ENCODE measurements at places on chromosomes 12 and 14.

DNA sequence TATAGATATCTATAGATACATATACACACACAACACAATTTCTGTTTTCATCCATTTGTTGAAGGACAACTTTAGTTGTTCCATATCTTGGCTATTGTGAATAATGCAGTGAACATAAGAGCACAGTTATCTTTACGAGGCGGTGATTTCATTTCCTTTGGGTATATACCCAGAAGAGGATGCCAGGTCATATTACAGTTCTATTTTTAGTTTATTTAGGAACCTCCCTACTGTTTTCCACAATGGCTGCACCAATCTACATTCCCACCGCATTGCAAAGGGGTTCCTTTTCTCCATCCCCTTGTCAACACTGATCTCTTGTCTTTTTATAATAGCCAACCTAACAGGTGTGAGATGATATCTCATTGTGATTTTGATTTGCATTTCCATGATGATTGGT, 143.4 kb upstream of the ARHGAP5 start:
- DNase-seq: no peak

- peak; percentile 44 for DNase-seq
Observed at GRCh38 chr14:89445273-89445973, 28.4 kb upstream of the FOXN3 start.

DNA sequence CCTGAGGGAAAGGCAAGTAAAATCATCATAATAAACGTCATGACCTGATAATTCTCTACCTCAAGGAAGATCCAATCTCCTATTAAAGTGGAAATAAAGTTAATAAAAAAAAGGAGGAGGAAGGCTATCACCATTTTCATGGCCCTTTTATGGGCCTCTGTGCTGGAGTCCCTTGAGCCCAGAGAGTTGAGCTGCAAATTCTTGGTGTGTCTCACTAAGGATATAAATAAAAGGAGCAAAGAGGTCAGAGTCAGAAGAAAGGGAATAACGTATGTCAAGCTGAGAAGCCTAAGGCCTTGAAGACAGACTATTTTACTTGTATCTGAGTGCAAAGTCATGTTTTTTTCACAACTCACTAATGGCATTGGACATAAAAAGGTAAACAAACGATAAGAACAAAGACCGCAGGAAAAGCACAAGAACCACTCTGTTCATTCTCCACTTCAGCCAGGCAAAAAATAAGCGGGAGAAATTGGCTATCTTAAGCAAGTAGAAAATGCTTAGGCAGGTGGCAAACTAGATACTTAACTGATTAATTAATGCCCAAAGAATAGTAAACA, 12.0 kb upstream of the SMIM10L1 start:
- DNase-seq: no peak

- no peak for DNase-seq
Observed at GRCh38 chr12:96033549-96034389, 1.6 kb downstream of the LTA4H start.

DNA sequence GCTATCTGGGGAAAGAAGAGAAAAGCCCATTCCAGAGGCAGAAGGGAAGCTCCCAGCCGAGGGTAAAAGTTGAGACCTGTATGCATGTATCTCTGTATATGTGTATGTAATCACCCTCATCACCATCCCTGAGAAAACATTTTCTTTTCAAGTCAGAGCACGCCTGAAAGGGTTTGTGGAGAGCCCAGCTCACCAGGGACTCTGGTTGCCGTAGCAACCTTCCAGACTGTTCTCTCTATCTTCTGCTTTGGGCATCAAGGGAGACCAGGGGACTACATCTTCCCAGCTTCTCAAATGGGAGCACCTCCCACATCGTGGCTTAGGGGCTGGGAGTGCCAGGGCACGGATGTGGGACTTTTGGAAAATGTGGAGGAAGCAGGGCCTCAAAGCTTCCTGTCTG, 93.5 kb downstream of the GALNT8 start:
- no peak for DNase-seq

- DNase-seq: no peak
Observed at GRCh38 chr12:109642506-109643132, 69.0 kb downstream of the MVK start.

GRCh38 chr14:56119201-56119981, 1.2 kb downstream of the PELI2 start:
- no peak for DNase-seq

DNA sequence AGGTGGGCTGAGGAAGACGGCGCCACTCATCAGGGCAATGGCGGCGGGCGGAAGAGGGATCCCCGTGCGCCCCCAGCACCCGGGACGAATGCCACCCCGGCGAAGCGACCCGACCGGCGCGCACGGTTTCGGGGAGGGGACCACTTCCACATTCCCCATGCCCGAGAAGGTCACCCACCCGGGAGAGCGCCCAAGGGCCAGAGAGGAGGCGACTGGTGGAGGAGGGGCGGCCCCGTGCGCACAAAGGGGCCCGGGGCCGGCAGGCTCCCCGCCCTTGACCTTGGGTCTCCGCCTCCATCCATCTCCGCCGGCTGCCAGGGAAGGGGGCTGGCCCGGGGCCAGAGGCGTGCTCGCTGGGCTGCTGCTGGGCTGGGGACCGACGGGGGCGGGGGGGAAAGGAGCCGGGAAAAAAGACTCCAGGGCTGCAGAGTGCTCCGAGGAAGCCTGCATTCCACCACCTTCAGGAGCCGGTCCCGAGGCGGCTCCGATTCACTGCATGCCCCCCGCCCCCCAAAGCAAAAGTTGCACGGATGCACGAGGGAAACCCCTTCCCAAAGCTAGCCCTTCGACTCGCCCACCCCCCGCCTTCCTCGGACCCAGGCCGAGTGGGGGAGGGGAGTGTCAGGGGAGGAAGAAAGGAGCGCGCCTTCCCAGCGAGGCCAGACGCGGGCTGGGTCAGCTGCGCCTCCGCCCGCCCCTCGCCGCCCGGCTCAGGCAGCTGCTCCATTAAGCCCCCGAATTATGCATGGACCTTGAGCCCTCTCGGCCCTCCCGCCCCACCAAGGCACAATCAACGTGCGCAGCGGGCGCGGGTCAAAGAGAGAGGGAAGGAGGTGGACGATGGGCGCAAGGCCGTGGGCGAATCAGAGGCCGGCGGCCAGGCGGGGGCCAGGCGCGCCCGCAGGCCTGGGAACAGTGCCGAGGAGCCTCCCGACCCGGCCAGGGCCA, 26.2 kb downstream of the BCL11B start:
- no peak for DNase-seq

GRCh38 chr12:85996280-85996679, 122.2 kb downstream of the NTS start:
- DNase-seq: no peak

DNA sequence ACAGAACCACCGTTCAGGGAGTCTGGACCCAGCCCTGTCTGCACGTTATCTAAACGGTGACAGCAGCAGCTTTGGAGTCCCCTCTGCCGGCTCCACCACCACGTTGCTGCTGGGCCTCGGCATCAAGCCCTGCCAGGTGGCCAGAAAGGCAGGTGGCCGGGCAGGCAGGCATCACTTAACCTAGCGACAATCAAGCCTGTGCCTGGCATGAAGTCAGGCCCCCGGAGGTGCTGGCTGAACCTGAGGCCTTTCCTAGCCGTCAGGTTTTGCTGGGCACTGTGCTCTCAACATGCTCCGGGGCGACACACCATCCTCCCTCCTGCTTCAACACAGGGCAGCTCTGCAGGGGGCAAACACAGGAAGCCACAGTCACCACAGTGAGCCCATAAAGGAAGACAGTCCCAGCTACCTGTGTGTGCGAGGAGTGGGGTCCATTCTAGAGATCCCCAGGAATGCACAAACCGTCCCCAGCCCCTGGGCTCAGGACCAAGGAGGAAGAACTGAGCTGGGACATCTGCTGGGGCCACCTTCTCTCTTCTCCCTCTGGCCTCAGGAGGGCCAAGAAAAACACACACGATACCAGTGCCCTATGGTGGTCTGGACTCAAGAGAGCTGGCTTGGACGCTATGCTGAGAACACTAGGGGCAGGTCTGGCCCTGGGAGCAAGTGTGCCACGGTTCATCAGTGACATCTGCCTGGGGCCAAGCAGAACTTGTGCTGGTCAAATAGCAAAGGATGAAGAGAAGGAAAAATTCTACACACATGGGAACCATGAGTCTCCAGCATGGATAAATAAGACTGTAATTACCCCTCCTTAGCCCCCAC, 44.7 kb downstream of the CCDC88C start:
- no peak for DNase-seq

DNA sequence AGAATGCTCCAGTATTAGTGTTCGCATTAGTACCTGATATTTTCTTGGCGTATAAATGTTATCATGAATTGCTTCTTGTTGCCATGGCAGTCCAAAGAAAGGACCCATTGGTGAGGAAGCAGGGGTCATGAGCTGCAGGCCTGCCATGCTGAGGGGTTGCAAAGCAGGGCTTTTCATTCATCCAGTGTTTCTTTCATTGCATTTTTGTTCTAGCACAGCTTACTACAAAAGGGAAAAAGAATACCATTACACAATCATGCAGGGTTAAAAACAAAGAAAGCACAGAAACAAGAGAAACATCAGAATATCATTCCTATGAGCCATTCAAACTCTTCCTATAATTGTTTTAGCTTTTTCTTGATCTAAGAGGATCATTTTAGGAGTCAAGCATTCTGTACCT, 24.0 kb downstream of the DICER1 start:
- DNase-seq: no peak

DNA sequence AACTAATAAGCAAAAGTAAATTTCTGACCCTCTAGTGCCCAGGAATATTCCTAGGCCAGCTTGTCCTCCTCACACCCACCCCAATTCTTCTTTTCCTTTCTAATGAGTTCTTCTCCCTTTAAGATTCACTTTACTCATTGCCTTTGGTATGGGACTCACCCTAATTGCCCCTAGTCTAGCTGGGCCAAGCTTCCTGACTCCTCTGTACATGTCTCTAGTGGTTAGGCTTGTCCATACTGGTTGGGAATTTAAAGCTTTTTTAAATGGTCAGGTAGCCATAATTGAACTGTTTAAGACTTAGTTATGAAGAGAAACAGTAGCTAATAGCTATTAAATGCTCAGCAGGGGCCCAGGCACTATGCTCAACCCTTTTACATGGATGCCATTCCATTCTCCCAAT, 248.2 kb downstream of the C12orf42 start:
- no peak for DNase-seq

DNA sequence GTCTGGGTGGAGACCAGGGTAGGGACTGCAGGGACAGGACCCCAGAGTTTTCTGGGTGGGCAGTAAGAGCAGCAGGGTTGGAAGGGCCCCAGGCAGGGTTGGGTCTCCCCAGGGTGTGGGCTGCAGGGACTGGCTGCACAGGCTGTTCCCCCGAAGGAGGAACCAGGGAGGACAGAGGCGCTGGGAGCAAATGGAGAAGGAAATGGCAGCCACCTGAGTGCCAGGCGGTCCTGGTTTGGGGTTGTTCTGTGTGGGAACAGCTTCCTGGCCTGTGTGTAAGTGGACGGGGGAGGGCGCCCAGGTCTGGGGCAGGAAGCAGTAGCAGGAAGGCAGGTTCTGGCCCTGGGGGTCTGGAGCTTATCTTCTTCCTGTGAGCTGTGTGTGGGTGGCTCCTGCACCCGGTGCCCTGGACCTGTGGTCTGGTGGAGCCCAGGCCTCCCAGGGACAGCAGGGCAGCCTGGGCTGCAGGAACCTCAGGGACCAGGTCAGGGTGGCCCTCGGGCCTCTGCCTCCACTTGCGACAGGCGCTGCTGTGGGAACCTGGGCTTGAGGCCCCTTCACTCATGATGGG, 372.8 kb downstream of the TMEM121 start:
- DNase-seq: no peak

DNA sequence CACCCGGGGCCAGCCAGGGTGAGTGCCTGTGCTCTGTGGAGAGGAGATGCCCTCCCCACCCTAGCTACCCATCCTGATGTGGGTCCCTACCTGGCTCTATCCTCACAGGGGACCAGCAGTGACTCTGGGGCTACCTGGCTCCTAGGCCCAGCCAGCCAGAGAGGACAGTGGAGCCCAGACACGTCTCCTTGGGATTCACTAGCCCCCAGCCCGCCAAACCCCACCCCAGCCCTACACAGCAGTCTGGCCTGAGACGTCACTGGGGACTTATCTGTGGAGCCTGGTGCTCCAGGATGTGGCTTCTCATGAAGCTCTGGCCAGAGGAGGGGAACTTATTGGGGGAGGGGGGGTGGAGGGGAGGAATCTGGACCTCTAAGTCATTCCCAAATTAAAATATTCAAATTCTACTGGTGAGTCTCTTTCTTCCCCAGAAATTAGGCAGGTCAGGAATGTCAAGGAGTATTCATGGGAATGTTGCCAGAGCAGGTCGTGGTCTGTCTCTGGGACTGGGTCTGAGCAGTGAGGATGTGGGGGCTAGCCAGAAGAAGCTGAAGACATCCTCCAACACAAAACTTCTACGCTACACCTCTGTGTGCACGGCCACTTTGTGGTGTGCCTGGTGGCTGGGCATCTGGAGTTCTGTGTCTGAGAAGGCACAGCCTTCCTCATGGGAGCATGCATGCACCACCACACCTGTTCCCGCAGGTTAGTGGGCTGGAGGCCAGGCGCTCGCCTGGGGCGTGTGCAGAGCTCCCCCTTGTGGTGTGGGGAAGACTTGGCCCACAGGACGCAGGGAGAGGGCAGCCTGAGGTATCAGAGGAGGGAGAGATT, 2.7 kb downstream of the CMTM5 start:
- peak; percentile 40 for DNase-seq

GRCh38 chr12:124533456-124533855, 34.0 kb downstream of the NCOR2 start:
- DNase-seq: no peak

GRCh38 chr14:85418721-85419120, 111.2 kb upstream of the FLRT2 start:
- DNase-seq: no peak

- no peak for DNase-seq
Observed at GRCh38 chr14:50666772-50667683, 1.1 kb downstream of the SAV1 start.

DNA sequence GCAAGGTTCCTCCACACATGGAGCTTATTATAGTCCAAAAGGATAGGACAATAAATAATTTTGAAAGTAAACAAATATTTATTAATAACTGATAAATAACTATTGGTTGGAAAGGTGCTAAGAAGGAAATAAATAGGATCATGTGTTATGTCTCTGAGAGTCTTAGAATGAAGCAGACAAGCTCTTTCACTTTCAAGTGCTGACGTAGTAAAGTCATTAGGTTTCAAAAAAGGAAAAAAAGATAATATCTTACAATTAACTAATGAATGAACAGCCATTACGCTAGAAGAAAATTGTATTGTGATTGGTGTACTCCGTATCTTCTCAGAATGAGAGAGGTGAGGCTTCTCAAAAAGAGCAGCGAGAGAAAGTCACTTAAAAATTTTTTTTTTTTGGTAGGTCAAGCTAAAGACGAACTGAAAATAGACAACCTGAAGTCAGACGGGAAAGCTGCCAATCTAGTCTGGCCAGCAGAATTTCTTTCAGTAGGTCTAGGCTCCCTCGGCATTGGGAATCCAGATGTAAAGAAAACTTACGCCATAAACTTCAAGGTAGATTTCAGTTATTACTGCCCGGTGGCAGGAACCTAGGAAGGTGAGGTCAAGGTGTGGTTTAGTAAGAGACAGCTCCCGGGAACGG, 583 bp upstream of the LEMD3 start:
- DNase-seq: no peak
